ENCODE measurements at places on chromosomes 11 and 22.

- no peak for DNase-seq
Measured at GRCh38 chr11:35785287-35786167, 123.0 kb downstream of the TRIM44 start.

- DNase-seq, result no peak
Measured at GRCh38 chr11:34411111-34411510, 27.6 kb upstream of the CAT start.

DNA sequence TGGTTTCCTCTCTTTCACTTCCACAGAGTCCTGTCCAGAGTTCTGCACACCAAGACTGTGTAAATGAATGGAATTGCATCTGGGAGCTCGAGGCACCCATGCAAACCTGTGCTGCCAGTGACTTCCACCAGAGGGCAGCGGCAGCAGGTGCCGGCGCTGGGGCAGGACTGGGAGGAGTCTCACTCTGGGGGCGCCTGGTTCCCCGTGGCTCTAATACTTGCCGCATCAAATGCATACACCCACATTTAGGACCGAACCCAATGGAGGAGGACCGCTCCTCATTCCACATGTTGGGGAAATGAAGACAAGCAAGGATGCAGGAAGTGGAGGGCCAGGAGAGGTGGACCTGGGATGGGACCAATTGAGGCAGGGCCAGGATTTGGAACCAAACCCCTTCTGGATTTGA lies 1.1 kb upstream of the CD6 start:
- no peak for DNase-seq

DNA sequence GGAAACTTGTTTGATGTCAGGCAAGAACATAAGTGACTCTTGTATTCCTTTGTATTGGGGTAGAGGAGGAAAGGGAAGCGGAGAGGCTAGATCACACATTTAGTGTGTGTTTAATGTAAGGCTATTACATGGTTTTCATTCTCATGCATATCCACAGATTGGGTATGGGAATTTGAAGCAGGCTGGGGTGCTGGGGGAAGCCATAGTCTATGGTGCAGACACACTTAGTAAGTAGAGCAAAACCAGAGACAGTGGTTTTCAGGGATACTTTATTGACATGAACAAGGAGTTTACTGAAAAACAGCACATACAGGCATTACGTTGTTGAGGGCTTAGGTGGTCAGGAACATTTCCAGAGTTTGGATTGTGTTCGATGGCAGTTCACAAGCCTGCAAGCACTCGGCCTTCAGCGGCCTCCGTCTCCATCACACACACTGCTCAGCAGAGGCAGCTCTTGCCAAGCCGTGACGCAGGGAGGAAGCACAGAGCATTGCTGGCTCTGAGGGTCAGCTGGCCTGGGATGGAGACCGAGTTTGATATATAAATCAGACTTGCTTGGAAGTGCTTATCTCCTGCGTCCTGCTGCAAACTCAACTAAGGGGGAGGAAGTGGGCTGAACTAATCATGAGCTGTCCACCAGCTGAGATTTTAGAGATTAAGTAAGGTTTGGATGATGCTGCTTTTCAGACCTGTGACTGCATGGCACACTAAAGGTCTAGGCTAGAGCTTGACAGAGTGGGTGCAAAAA lies 25.3 kb downstream of the SCN3B start:
- peak; percentile 10 for DNase-seq

- DNase-seq, result no peak
Measured at GRCh38 chr11:35288309-35288708, 131.0 kb downstream of the SLC1A2 start.

GRCh38 chr11:9208726-9209501 lies 56.2 kb downstream of the DENND5A start:
- DNase-seq, result no peak

DNA sequence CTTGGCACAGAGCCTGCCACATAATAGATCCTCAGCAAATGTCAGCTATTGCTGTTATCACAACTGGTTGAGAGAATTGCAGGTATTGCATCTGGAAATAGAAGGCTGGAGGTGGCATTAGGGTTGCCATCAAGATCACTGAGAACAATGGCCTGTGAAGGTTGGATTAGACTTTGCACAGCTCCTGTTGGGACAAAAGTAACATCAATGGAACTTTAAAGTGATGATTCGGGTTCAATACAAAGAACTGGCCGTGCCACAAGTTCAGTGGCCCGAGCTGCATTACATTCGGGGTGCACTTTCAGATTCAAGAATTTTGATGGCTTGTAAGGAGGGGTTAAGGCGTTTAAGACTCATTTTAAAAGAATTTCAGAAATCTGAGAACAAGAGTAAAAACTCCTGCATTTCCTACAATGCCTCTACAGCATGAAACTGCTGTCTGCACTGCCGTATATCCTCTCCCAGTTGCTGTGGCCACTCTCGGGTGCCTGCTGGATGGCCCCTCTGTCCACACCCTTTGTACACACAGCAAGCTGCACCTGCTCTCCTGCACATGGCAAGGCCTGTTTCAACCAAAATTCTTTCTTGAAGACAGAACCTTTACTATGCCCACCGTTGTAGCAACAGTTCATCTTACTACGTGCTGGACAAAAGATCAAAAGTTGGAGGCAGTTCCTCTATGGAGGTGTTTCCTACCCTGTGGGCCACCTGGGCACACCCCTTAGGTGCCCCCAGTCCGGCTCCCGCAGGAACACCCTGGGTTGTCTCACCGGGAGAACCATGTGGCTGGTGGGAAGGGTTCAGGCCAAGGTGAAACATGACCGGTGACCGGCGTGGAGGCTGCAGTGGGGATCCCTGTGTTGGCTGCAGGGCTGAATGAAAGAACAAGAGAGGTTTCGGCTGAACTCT lies 17.5 kb upstream of the SHANK2 start:
- DNase-seq, result no peak

GRCh38 chr11:70873736-70874412 lies 378.5 kb downstream of the SHANK2 start:
- DNase-seq, result no peak

DNA sequence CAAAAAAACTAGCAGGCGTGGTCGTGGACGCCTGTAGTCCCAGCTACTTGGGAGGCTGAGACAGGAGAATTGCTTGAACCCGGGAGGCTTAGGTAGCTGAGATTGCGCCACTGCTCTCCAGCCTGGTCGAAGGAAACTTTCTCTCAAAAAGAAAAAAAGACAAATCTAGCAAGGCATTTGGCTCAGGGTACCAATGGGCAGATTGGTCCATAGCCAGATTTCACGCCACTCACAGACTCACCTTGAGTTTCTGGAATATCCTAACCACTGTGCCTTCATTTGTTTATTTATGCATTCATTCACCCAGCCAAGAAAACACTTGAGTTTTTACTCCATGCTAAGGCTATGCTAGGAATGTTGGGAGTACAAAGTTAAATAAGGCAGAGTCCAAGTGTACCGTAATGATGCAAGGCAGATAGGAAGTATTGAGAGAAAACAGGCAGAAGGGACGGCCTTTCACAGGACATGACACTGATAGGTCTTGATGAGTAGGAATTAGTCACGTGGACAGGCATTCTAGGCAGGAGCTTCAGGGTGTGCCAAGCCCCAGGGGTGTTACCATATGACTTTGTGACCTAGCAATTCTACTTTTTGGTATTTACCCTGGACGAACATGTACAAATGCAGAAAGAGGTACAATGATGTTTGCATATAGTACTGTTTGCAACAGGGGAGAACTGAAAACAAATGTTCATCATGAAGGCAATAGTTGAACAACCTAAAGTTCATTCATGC lies 3.0 kb upstream of the PACSIN3 start:
- no peak for DNase-seq

GRCh38 chr22:25672289-25673084 lies 69.5 kb upstream of the MYO18B start:
- DNase-seq, result no peak

- DNase-seq, result no peak
Measured at GRCh38 chr11:115384236-115384635, 120.0 kb downstream of the CADM1 start.

- no peak for DNase-seq
Measured at GRCh38 chr11:4527926-4528325, 17.1 kb upstream of the OR52M1 start.
